ENCODE measurements at places on chromosomes 5 and 9.
A peak's percentile ranks its signal among the peaks of the same experiment; 100 is the strongest.

- DNase-seq, result no peak
Observed at GRCh38 chr5:153598099-153598498, 107.6 kb downstream of the GRIA1 start.

- DNase-seq, result no peak
Observed at GRCh38 chr5:127878174-127878750, 175.1 kb downstream of the CCDC192 start.

- no peak for DNase-seq
Observed at GRCh38 chr5:32678472-32678871, 32.6 kb upstream of the NPR3 start.

- no peak for DNase-seq
Observed at GRCh38 chr5:38422622-38423021, 133.8 kb downstream of the LIFR start.

GRCh38 chr5:16755641-16756040 is 138.8 kb upstream of the RETREG1 start:
- no peak for DNase-seq

DNA sequence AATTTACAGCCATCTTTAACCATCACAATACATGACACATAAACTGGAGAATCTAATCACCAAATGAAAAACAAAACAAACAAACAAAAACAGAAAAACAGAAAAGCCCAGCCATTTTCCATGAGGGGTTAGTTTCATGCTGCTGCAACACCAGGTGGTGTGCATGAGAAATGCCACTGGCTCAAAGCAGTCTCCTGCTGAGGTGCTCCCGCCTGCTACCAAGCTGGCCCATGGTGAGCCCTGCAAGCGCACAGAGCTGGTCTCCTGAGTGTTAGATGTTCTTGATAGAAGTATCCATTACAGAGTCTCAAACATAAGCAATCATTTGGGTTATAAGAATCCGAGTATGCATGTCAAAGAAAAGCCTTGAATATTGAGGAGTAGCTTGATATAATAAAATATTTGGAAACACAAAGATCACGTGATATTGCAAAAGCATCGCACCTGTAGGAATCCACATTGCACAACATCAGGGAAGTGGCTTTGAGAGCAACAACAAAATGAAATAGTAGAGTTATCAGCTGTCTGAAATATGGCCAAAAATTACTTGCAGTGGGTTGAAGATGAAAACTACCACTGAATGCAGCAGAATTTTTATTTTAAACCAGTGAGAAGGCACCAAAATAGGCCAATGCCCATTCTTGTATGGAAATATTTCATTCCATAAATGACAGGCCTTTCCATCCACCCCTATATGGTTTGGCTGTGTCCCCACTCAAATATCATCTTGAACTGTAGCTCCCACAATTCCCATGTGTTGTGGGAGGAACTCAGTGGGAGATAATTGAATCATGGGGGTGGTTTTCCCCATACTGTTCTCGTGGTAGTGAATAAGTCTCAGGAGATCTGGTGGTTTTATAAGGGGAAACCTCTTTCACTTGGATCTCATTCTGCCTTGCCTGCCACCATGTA is 194.8 kb downstream of the SYK start:
- DNase-seq, result no peak

DNA sequence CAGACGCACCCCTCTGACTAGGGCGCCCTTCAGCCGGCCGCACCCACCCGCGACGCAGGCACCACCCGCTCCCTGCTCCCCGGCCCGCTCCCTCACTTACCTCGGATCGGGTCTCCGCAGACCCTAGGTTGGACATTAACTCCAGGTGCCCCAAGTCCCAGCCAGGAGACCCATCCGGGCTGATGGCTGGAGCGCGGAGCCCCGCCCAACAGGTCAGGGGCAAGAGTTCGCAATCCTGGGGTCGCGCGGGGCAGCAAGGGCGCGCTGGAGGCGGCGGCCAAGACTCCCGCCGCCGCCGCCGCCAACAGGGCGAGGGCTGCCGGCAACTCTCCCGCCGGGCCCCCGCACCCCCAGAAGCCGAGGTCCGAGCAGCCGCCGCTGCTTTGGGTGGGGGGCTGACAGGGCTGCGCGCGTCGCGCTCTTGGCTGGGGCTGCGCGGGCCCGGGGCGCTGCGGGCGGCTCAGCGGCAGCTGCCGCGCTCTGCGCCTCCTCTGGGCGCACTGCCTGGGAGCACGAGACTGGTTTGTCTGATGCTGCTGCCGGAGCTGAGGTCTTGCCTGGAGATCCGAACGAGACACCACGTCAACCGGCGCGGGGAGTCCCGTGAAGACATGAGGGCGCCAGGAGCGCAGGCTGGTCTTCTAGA is at the start of gene GDNF:
TSS of gene GDNF (minus strand) at position 635 of the 646 bp plus-strand sequence. CDS start 5,245 bp downstream, outside the sequence.
- DNase-seq, result no peak

DNA sequence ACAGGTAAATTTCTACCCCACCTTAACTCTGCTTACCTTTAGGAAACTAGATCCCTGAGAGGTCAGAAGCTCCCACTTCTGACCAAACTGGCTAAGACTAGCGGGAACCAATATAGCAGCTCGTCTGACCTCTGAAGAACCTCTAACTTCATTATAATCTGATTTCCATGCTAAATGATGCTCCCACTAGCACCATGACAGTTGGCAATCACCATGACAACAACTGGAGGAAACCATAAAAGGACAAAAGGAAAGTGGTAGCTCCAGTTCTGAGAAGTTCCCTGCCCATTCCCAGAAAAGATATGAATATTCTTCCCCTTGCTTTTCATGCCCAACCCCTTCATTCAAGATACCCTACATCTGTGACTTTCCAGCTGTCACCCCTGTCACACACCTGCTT is 483.3 kb downstream of the CTNND2 start:
- no peak for DNase-seq

DNA sequence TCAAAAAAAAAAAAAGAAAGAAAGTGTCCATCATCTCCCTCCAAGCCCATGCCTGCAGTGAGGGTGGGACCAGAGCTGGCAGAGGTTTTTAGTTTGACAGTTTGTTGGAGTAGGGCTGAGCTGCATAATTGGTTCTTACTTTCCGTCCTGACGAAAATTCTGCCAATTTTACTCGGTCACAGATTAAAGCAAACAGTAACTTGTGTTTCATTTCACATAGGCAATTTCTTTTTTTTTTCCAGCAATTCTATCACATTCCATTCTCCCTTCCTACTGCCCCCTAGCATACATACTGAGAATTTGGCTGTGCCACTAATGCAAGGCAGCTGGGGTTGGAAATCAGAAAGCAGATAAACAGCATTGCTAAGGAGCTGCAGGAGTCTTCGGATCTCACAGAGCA is 132.4 kb downstream of the FRMD3 start:
- DNase-seq, result no peak

DNA sequence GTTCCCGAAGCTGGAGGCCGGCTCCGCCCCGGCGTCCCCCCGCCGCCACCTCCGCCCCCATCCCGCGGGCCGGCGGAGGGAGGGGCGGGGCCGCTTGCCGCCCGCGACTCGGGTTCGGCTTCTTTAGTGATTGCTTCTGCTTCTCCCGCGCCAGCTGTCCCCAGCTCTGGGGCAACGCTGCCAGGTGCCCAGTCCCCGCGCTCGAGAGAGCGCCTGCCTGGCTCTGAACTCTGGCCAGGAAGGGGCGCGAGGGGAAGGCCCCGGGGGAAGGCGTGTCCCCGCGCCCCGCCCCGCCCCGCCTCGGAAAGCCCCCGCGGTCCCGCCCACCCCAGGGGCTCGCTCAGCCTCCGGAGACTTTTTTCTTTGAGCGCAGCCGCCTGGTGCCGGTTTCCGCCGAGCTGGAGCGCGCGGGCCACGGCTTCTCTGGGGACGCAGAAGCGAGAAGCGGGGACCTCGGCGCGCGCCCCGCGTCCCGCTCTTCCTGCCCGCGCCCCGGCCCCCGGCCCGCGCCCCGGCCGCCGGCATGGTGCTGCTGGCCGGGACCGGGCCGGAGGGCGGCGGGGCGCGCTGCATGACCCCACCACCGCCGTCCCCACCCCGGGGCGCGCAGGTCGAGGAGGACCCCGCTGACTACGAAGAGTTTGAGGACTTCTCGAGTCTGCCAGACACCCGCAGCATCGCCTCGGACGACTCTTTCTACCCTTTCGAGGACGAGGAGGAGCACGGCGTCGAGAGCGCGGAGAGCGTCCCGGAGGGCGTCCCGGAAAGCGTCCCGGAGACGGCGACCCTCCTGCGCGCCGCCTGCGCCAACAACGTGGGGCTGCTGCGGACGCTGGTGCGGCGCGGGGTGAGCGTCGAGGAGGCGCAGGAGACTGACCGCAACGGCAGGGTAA is at the start of gene ANKRD33B:
TSS of gene ANKRD33B (plus strand) at position 126 of the 893 bp plus-strand sequence. CDS start at position 524, 398 bp downstream.
- DNase-seq, result peak; percentile 67

- DNase-seq, result peak; percentile 29
Observed at GRCh38 chr9:136686794-136687711, at the start of gene AGPAT2. TSS of gene AGPAT2 (minus strand) at chr9:136687457. CDS start at chr9:136687357, 100 bp downstream.

DNA sequence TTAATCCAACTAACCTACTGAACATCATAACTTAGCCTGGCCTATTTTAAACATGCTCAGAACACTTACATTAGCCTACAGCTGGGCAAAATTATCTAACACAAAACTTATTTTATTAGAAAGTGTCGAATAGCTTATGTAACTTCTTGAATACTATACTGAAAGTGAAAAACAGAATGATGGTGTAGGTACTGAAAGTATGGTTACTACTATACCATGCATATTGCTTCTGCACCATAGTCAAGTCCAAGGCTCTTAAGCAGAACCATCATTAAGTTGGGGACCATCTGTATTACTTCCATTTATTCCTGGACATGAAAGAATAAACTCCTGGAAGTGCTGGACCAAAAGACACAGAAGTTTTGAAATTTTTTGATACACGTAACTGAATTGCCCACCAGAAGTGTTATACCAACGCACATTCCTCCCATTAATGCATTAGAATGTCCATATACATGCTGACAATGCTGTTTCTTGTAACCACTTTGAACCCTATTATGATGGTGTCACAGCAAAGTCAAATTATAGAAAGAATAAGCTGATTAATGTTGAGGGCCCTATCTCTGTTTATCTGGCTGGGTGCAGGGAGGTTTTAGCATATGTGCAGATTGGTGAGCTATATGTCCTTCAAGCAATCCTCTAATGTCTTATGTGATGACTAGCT is 375.7 kb downstream of the ACTL7B start:
- DNase-seq, result no peak

GRCh38 chr5:119740225-119740624 is 110.9 kb downstream of the FAM170A start:
- no peak for DNase-seq

- DNase-seq, result no peak
Observed at GRCh38 chr9:137069508-137070091, 757 bp downstream of the SAPCD2 start.

DNA sequence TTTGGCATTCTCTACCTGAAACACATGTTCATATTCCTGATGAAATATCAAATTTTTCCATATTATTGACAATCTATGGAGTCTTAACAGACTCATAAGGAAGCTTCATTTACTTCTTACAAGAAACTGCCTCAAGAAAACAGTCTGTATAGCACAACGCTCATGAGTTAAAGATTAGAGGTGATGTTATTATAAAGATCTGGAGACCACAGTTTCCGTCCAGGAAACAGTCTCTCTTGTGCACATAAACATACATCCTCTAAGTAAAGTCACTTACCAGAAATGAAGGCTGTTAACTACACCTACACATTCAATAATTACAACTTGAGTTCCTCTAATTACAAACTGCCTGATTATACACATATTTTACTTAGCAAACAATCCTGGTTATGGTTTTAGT is 86.9 kb downstream of the RAPGEF6 start:
- no peak for DNase-seq

DNA sequence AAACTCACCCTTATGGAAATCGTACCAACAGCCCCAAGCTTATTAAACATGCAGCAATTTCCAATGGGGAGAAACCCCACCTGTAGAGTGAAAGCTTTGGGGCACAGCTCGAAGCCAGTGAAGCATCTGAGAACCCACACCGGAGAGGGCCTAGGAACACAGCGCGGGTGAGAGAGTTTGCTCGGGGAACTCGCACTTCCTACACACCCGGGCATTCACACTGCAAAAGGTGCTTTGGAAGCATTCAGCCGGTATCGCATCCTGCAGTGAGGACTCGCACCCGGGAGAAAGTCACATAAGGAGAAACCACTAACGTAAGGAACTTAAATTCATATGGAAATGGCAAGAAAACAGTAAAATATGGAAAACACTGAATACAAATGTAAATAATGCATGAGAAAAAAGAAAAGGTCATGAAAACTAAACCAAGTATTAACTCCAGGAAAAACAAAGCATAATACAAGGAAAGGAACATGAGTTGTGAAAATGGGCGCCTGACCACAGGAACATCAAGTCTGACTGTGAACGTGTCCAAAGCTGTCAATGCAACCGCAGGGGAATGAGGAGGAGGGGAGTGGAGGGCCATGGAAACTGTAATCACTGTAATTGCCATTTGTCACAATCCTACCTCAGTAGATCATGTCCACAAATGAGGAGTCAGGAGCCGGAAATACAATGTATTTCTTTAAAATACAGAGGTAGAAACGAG is 28.7 kb downstream of the CAMSAP1 start:
- DNase-seq, result no peak

GRCh38 chr5:146048994-146049703 is 56.2 kb downstream of the PLAC8L1 start:
- DNase-seq, result no peak

DNA sequence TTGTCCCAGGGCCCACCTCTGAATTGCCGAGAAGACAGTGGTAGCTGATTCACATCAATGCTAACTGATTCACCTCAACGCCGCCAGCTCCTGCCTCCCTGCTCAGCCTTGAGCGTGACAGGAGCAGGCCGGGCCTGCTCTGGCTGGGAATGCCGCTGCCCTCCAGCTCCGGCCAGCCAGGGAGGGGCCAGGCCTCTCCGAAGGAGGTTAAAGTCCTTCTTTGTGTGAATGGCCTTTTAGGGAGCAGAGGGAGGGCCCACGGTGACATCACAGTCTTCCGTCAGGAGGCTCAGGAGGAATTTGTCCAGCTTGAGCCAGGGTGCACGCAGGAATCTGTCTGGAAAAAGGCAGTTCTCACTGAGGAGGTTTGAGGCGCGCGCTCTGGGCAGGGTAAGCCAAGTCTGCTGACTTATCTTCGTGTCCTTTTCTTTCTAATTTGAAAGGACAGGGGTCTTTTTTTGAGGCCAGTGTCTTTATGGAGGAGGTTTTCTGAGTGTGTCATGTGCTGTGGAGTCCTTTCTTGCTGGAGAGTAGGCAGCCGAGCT is 82.7 kb downstream of the C9orf152 start:
- DNase-seq, result no peak

DNA sequence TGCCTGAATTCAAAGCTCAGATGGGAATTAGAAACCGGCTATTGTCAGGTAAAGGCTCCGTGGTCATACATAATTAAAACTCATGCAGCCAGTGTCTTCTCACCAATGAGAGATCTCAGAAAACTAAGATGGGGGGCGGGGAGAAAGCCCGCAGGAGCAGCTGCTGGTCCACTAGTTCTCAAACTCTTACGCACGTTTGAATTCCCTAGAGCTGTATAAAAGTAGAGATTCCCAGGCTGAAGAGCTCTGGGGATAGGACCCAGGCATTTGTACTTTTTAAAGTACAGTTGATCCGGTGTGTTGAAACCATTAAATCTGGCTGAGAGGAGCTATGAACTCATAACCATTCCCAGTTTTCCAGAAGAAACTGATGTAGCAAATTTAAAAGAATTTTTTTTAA is 68.5 kb downstream of the FRMD3 start:
- no peak for DNase-seq

All from T follicular helper cell (primary cell).